ENCODE measurements at places on chromosomes 16 and 17.
A peak's percentile ranks its signal among the peaks of the same experiment; 100 is the strongest.

DNA sequence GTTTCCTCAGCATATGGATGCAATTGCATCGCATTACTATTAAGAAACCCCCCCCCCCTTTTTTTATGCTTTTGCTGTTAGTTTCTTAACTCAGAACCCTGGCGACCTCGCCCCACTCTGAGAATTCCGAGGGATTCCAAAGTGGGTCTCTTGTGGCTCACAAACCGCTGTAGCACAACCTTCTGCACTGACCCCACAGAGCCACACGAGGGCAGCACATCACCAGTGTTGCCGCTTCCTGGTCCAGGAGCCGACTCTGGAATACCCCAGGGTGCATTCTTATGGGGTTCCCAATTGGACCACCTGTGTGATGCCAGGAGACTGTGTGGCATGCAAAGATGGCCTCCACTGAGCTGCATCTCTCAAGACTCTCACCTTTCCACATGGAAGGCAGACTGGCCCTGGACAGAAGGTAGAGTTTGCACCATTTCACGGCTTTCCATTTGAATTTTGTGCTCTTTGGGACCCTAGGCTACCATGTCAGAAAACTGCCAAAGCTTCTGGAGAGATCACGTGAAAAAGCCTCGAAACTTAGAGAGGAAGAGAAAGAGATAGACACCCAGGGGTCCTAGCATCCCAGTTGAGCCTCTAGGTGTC lies 432.7 kb upstream of the ASIC2 start:
- peak; percentile 34 for DNase-seq

- DNase-seq = no peak
These were observed 11.4 kb downstream of the ZDHHC7 start for GRCh38 chr16:84999857-85000480.

- DNase-seq = peak; percentile 70
These were observed 913 bp upstream of the NOG start for GRCh38 chr17:56592487-56593085.

DNA sequence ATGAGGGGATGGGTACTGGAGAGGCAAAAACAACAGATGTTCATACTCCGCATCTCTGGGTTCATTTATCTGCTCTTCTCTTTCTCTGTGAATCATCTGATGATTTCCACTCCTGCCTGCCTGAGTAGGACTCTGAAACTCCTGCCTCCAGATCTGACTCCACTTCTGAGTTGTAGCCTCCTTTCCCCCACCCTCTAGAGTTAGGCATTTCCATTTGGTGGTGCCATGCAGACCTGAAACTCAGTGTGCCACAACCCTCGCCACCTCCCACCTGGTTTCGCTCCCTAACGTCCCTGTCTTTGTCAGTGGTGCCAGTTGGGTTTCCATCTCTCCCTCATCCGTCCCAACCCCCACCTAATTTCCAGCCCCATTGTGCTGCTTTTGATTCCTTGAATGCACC lies 126.2 kb downstream of the PRKCB start:
- no peak for DNase-seq

DNA sequence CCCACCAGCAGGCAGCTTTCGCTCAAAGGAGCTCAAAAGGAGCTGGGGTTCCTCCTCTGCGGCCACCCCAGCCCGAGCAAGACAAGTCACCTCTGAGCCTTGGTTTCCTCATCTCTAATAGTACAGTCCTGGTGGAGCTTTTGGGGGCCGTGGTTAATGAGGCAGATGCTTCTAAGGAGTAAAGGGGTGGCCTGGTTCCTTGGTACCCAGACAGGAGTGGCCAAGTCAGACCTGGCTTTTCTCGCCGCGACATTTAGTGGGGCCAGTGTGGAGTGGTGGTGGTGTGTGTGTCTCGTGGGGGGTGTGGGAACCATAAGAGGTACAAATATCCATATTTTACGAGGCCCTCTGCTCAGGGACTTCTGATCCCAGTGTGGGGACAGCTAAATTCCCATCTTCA lies 6.7 kb downstream of the FOXF1 start:
- no peak for DNase-seq

GRCh38 chr17:47995241-47995935 lies 24.5 kb downstream of the CDK5RAP3 start:
- DNase-seq = no peak

DNA sequence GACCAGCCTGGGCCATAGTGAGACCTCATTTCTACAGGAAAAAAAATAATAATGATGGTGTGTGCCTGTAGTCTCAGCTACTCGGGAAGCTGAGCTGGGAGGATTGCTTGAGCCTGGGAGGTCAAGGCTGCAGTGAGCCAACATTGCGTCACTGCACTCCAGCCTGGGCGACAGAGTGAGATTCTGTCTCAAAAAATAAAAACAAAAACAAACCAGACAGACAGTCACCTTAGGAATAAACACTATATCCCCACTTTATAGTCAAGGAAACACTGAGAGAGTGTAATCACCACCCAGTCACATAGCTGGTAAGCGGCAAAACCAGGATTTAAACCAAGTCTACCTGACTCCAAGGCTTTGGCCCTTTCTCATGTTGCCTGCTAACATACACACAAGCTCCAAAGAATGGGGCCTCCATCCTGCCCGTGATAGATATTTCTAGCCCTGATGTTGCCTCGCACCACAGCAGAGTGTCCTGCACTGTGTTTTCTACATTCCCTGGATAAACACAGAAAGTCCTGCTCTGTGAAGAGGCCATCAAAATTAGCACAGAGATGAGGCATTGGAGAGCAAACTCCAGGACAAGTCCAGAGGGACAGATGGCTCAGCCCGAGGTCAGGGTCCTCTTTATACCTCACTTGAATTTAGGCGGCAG lies 66.1 kb upstream of the SMURF2 start:
- no peak for DNase-seq

DNA sequence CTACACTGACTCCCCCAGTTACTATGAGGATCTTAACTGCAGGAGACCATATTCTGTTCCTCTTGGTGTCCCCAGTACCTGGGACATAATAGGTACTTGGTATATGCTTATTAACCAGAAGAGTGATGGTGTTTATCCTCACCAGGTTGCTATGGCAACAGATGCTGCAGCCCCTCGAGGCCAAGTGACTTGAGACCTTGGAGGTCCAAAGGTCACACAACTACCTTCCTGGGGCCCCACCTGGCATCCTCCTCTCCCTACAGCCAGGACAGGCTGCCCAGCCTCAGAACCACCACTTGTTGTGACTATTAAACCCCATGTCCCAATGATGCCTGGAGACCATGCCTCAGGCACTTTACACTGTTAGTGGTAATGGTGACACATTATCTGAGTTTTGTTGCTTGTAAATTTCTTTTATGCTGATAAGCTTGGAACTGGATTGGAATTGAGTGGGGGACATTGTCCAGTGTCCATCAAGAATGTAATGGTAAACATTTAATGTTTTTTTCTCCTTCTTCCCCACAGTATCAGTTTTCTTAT lies 189.4 kb downstream of the CCDC182 start:
- DNase-seq = peak; percentile 25

Measured in EL (cell line).